ENCODE measurements at places on chromosomes 1 and 21.

DNA sequence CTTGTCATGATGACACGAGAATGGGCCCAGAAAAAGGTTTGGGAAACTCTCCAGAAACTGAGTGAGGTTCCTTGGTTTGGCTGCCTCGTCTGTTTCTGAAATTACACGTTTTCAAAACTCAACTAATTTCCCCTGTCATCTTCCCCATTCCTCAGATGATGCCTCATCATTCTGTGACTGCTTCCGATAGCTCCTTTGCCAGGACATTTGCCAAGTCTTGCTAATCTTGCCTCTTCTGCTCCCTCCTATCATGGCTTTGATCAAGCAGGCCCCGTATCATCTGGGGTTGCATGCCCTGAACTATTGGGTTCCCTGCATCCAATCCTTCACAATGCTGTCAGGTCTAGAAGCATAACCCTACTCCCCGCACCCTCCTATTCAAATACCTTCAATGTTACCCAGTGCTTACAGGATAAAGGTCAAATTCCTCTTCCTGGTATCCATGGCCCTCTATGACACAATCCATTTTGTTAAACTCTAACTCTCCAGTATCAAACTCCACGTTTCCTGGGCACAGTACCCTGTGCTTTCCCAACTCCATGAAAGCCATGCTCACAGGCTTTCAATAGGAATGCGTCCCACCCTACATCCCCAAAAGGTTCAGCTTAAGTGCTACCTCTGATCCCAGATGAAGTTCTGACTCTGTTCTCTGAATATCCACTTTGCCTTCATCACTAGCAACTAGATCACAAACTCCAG lies 22.2 kb upstream of the TMEM200B start:
- no peak for DNase-seq

- no peak for DNase-seq
Observed at GRCh38 chr1:66048011-66048410, 255.3 kb downstream of the PDE4B start.

DNA sequence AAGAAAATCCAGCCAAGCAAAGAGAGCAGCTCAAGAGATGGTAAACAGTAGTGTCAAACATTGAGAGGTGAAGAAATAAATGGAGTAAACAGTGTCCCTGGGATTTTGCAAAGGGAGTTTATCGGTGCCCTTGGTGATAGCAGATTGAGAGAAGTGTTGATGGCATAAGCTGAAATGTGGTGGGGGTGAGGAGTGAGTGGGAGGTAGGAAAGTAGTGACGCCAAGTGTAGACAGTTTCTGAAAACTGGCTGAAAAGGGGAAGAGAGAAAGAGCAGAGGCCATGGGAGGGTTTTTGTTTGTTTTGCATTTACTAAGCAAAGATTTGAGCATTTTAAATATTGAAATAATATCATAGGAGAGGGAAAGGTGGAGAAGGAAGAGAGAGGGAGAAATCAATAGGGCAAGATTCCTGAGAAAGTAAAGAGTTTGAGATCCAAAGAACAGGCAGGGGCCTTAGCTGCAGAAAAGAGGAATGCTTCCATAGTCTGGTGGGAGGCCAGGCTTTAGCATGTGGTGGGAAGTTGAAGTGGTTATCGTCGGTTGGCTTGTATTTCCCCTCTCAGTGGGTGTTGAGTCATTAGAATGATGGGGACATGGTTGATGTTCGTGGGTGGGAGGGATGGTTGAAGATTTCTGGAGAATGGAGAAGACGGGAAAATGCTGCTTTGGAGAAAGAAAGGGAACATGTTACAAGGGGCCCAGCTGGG lies 26.8 kb upstream of the RASAL2 start:
- no peak for DNase-seq

DNA sequence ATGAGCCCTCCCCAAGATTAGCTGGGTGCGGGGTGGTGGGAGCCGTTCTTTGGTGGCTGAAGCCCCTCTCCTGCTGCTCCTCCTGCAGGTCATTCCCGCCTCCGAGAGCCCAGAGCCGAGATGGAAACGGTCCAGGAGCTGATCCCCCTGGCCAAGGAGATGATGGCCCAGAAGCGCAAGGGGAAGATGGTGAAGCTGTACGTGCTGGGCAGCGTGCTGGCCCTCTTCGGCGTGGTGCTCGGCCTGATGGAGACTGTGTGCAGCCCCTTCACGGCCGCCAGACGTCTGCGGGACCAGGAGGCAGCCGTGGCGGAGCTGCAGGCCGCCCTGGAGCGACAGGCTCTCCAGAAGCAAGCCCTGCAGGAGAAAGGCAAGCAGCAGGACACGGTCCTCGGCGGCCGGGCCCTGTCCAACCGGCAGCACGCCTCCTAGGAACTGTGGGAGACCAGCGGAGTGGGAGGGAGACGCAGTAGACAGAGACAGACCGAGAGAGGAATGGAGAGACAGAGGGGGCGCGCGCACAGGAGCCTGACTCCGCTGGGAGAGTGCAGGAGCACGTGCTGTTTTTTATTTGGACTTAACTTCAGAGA lies 448 bp downstream of the G0S2 start:
- no peak for DNase-seq

DNA sequence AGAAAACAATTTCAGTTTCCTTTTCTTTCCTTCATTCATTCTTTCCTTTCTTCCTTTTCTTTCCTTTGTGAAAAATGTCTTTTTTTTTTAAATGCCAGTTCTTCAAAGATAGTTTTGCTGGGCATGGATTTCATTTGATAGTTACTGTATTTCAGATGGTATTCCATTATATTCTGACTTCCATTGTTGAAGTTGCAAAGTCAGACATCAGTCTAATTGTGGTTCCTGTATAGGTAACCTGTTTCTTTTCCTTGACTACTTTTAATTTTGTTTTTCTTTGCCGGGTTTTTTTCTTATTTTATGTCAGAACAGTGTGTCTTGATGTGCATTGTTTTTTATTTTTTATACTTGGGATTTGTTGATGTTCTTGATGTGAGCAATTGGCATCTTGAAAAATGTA lies 40.4 kb upstream of the MPC2 start:
- DNase-seq, result no peak

GRCh38 chr21:32192291-32193097 lies 86.4 kb downstream of the MIS18A start:
- no peak for DNase-seq

- no peak for DNase-seq
Observed at GRCh38 chr1:106754957-106755356, 301.5 kb upstream of the PRMT6 start.

DNA sequence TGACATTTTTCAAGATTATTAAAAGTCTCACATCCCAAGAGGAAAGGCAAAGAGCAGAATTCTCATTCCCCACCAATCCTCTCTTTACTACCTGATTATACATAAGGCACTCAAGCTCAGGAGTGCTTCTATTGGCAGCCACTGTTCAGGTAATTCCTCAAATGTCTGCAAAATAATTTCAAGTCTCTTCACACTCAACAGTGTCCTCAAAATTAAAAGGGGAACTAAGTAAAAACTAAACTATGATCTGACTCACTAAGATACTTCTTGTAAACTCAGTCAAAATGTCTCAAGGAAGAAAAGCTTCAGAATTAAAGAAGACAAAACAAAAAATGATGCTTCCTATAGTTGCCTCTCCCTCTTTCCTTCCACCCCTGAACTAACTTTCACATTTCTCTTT lies 135.6 kb downstream of the GPATCH2 start:
- no peak for DNase-seq

- no peak for DNase-seq
Observed at GRCh38 chr1:155261493-155261851, 688 bp downstream of the SCAMP3 start.

DNA sequence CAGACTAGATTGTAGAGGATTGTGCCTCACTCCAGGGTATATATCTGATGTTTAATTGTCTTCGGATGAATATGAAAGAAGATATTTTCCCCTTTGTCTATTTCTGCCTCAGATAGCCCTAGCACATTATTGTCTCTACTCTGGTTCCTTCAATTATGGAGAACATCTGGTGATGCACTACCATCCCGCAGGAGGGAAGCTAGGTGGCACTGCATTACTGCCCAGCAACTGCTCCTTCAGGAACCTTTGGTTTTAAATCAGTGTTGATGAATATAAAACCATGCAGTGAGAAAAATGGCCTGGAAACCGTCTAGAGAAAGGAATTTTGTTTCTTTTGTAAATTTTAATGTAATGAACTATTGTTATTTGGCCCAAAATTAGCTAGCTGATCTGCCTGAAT lies 68.5 kb downstream of the GPR88 start:
- DNase-seq, result no peak

DNA sequence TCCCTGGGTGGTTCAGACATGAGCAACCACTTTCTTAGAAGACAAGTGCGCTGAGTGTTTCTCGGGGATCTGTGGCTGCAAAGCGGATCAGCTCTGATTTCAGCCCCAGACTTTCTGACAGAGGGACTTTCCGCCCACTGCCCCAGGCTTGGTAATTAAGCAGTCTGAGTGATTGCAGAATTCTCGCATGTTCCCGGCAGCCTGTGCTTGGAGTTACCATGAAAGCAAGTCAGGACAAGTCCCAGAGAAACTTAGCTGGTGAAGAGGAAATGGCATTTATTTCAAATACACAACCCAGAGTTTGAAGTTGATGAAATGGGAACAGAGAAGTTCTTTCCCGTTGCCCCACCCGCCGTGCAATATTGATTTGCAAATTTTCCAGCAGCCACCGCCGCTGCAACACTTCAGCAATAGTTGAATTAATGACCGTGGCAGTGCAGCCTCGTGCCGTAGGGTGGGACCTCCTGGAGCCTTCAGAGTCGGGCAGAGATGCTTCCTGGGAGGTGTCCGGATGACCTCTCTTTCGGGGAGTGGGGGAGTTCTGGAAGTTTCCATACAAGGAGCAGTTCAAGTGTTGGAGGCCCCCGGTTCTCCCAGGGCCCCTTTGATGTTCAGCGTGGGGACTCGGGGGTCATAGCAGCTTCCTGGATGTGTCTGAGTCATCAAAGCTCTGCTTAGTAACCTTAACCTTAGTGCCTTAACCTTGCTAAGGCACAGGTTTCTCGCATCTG lies 134.7 kb downstream of the KAZN start:
- peak; percentile 58 for DNase-seq

DNA sequence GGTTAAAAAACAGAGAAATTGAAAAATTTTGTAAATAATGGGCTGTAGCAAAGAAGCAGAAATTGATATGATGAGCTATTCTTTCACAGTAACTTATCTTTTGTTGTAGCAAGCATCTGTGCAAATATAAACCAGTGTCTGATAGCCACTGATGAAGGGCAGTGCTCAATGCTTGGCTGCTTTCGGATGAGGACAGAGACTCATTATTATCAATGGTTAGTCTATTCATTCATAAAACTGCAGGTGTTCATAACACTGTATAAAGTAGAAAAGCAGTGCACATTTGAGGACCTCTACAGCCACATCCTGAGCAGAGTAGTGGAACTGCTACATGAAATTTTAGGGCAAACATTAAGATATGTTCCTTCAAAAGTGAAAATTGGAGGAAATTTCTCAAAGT lies 107.2 kb downstream of the FAF1 start:
- no peak for DNase-seq

DNA sequence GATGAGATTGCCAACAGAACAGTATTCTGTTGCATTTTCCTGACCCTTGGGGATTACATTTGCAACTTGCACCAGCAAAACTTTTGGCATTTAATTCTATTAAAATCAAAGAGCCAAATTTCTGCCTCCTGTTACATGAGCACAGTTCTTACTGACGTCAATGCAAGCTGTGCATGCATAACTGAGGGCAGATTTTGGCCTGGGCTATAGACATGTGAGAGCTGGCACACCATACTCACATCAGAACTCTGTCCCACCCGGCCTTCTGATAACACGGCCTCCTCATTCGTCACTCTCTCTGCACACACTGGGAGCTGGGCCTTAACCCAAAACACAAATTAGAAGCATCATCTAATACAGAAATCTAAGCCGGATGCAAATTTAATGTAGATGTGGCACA lies 31.5 kb downstream of the PAPPA2 start:
- DNase-seq, result no peak

- no peak for DNase-seq
Observed at GRCh38 chr21:14366998-14367397, 15.9 kb downstream of the HSPA13 start.

DNA sequence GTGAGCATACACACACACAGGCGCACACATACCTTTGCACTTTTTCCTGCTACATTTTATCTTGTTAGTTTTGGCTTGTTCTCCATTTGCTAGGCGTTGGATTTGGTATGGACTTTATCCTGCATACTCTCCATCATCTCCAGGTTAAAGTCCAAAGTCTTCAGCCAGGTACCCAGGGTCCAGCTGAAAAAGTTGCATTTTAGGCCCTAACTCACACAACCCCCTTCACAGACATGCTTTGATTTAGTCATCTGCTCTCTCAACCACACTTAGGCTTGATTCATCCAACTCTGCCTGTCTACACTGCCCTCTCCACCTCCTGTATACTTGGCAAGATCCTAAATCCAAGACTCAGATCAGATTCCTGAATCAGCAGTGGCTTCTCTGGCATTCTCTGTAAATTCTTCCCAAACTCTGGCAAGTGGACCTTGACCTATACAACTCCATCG lies 10.7 kb upstream of the LAMB3 start:
- no peak for DNase-seq

- no peak for DNase-seq
Observed at GRCh38 chr1:119674835-119675289, 26.8 kb upstream of the ZNF697 start.

- no peak for DNase-seq
Observed at GRCh38 chr1:185917646-185918045, 183.5 kb downstream of the HMCN1 start.

Measured in NCI-H2171 (cell line).